ENCODE measurements at places on chromosomes 3 and 15.

GRCh38 chr3:57911593-57911992 is 96.6 kb upstream of the FLNB start:
- no peak for DNase-seq

DNA sequence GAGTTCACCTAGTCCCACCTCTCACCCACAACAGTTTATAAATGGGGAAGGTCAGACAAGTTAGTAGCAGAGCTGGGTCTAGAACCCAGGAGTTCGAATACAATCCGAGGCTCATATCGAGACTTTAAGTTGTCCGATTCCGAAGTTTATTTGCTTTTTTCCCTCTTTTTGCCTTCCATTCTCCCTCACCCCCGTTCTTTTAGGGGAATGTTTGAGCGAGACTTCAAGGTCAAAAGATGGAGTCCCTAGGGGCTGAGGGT is 7.3 kb downstream of the BCL6 start:
- no peak for DNase-seq

GRCh38 chr3:151393146-151393830 is 8.7 kb upstream of the P2RY12 start:
- DNase-seq, result no peak

DNA sequence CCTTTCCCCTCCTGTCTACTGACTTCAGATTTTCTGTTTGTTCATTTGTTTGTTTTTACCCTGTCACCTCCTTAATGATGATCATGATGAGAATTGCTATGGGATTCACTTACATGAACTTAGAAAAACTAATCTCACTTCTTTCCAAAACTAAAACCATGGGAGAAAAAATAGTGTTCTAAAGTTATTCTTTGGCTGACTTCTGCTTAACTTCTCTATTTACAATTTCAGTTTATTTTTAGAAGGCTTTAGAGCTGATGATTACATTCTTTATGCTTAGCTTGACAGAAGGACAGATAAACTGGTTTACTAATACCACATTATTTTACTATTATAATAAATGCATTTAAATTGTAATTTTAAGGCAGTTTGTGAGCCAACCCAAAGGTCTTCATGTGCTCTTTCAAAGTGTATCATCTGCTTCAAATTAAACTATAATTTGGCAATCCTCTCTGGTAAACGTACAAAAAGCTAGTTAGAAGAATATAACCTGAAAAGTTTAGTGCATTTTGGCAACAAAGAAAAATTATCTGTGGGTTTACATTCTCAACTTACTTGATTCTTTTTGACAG is 676.8 kb upstream of the UBE2E2 start:
- no peak for DNase-seq

DNA sequence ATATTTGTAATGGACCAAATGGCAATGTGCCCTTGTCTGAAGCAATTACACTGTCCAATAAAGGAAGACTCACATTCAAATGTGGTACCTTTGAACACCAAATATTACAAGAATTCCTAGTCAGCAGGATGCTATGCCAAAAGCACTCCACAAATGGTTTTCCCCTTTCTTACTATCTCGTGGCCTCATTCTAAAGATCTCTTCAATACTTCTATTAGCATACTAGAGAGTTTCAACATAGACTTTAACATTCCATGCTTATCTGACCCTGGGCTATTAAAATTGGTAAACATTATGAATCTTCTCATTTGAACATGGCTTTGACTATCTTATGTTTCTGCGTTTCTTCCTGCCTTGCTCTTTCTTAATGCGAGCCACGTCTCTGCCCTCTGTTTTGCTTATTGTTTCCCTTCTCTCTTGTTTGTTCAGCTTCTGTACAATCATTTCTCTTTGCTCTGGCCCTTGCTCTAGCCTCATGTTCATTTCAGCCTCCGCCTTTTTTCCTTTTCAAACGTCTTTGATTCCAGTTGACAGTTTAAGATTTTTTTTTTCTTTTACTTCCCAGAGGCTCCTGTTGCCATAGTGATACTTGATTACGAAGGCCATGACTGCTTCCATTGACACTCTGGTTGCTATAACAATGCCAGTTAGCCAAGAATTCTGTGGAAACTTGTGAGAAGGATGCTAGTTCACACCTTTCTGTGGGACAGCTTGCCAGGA is 49.5 kb upstream of the SLC9A9 start:
- DNase-seq, result no peak

DNA sequence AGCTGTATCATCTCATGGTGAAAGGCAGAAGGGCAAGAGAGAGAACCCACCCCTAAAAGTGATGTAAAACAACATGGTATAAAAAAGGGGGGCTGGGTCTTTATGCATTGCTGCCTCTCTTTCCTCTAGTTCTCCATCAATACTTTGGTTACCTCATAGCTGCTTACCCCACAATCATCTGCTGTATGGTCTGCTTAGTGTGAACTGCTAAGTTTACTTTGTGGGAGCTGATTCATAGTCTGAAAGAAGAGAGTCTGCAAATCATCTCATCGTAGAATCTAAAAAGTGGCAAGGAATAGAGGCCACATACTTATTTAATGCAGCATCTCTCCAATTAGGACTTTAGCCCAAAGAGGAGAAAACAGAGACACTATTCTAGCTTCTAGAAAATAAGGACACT is 546.8 kb downstream of the GBE1 start:
- DNase-seq, result no peak

DNA sequence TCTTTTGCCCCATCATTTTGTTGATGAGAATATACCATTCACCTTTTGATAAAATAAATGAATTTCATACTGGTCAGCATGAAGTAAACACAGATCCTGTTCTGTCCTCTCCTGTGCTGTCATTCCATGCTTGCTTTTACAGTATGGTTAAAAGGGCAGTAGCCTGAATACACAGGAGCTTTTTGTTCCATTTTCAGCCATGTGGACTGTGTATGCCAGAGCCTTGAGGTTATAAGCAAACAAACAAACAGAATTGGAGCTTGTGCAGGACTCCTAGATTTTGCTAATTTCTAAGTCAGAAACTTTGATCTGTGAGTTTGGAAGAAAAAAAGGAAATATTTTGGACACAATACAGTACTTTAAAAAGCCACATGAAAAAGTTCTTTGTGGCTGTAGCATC is 91.9 kb downstream of the LRRC28 start:
- no peak for DNase-seq

- no peak for DNase-seq
These were observed 87.9 kb downstream of the EFL1 start for GRCh38 chr15:82174471-82175235.

DNA sequence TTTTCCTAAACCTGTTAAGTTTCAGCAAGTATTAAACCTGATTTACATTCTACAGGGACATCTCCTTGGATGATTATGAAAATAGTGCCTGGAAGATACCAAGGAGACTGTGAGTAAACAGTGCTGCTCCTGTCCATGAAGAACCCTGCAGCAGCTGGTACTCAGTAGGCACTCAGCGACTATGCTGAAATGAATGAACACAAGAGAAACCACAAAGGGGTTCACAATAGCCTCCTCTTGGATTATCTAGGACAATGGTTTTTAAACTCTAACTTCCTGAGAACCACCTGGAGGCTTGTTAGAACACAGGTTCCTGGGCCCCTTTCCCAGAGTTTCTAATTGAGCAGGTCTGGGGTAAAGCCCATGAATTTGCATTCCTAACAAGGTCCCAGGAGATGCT is 488.4 kb upstream of the UBE2E2 start:
- DNase-seq, result no peak

DNA sequence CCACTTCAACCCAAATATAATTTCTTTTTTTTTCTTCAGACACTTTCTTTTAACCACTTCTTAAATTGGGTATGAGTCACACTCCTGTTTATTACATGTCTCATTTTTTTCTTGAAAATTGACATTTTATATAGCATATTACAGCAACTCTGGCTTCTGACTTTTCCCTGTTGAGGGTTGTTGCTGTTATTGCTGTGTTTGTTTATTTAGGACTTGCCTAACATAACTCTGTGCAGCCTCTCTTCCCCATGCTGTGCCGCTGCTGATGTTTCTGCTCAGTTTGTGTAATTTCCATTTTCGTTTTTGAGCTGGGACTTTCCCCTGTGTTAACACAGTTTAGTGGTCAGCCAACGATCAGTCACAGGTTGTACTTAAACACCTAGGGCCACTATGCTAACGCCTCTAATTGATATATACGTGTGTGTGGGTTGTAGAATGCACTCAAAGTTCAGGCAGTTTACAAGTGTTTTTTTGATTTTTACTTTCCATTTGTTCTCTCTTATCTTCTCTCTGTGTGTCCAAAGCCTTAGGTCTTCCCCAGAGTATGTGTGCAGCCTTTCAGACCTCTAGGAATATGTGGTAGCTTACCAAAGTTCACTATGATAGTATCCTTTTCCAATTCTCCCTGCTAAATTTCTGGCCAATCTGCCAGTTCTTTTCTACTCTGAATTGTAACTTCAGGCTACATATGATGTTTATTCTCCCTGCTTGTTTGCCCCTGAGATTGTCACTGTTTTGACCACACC is 337.2 kb downstream of the ZBTB20 start:
- peak; percentile 42 for DNase-seq

DNA sequence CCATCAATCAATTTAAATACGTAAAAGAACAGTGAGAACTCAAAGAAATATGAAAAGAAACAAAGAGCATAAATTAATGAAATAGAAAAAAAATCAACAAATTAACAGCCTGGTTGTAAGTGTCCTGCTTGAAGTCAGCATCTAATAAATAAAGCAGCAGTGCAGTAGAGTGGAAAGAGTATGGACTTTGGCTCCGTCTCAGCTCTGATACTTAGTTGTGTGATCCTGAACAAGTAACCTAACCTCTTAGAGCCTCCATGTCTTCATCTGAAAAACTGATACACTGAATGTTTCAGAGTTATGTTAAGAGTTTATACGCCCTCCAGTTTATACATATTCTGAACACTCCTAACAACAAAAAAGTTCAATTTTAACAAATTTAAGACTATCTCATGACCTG is 44.6 kb downstream of the TFDP2 start:
- DNase-seq, result no peak

- DNase-seq, result no peak
These were observed 184.9 kb upstream of the LRRC3B start for GRCh38 chr3:26437678-26438077.

DNA sequence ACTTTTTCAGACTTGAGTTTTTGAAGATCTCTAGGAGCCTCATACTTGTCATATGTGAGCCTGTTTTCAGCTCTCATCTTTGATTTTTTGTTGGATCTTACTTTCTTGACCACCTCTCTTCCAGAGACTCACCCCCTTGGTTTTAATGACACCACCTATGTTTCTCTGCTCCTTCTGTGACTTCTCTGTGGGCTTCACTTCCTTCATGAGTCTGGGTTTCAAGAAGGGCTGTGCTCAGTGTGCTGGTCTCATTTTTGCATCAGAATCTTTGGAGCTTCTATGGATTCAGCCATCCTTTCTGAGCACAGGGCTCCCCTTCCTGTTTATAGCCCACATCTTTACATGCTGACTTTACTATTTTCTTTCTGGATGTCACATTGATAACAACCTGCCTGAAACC is 17.7 kb downstream of the PPM1L start:
- DNase-seq, result no peak

GRCh38 chr15:59180945-59181600 is 25.6 kb upstream of the LDHAL6B start:
- no peak for DNase-seq

DNA sequence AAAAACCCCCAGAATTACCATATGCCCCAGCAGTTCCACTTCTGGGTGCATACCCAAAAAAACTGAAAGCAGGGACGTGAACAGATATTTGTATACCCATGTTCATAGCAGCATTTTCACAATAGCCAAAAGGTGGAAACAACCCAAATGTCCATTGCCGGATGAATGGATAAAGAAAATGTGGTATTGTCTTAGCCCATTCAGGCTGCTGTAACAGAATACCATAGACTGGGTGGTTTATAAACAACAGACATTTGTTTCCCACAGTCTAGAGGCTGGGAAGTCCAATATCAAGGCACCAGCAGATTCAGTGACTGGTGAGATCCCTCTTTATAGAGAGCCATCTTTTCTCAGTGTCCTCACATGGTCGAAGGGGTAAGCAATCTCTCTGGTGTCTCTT is 182.1 kb upstream of the ANKRD28 start:
- DNase-seq, result no peak

DNA sequence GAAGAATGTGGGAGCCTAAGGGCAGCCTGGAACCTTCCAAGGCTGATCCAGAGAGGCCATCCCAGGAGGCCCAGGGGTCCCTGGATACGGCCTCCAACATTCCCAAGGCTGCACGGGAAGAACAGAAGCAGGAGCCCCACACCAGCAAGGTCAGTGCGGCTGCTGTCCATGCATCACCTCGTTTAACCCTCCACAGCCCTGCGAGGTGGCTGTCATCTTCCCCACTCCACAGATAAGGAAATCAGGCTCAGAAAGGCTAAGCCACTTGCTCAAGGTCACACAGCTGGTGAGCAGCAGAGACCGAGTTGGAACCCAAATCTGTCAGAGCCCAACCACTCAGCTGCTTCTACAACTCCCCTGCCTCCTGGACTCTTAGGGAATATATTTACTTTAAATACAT is 21.6 kb downstream of the SEMA7A start:
- DNase-seq, result no peak

DNA sequence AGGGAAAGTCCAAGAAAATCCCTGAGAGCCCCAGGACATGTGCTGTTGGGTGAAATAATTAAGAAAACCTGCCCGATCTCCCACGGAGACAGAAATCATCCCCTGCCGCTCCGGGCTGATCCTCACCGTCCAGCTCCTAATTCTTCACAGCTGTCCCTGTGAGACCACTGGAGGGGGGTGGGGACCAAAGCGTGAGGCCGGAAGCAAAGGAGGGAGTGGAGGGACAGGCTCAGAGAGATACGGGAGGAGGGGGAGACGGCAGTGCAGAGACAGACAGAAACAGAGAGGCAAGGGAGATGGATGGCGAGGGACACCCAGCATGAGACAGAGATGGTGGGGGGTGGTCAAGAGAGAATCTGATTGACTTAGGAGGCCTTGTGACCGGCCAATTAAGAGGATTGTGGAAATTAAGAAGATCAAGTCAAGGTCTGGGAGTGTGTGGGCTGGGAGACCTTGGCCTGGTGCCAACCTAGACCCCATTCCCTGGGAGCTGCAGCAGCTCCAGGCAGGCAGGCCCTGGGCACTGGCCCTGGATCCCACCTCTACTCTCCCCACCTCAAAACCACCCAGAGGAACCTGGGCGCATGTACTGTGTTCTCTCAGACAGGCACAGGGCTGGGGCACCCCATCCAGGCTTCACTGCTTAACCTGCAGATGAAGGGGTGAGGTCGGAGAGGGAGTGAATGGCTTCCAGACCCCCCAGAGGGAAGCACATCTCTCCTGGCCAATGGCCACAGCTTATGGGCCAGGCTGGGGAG is 113.2 kb upstream of the ALDH1A3 start:
- no peak for DNase-seq

GRCh38 chr15:96052572-96053030 is 277.9 kb upstream of the NR2F2 start:
- no peak for DNase-seq

- DNase-seq, result no peak
These were observed 758.4 kb upstream of the ROBO1 start for GRCh38 chr3:80526153-80526552.

- no peak for DNase-seq
These were observed 349.9 kb downstream of the NLGN1 start for GRCh38 chr3:173747427-173747826.

DNA sequence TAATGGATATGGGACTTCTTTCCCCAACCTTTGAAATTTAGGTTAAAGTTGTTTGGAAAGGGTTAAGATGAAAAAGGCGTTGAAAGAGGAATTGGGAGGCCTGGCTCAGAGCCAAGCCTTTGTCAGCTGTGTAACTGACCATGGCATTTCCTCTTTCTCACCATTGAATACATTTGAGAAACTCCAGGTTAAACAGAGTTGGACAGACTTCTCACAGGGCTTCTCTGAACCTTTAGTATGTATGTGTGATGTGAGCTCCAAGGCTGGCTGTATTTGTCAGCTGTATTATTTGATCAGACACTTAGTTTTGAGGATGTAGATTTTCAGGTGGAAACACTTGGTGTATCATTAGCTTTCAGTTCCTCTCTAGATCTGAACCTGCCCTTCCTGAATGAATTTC is 136.4 kb upstream of the GOLGA6L4 start:
- DNase-seq, result peak; percentile 4
